ENCODE measurements at places on chromosomes 2 and 18.
A peak's percentile ranks its signal among the peaks of the same experiment; 100 is the strongest.

GRCh38 chr2:231707625-231707926 lies 749 bp upstream of the PTMA start:
- DNase-seq = peak; percentile 76

GRCh38 chr2:12127638-12128037 lies 381.2 kb downstream of the LPIN1 start:
- DNase-seq = no peak

- DNase-seq = no peak
These were observed 47.7 kb downstream of the SMAD7 start for GRCh38 chr18:48902856-48903601.

GRCh38 chr2:199777916-199778315 lies 73.1 kb downstream of the FTCDNL1 start:
- no peak for DNase-seq

DNA sequence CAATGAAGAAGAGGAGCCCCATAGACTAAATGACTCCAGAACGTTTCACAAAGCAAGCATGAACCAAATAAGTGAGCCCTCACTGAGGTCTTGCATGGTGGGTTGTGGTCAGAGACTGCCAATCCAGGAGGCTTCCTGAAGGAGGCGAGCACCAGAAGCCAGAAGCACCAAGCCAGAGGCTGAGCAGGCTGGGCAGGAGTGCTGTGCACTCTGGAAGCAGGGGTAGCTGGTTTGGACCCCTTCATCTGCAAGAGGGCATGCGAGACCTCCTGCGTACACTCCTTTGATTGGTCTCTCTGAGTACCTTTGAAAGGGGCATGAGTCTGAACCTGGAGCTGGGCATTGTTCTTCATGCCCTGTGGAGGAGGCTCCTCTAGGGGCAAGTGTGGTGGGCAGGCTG lies 192.5 kb downstream of the HAUS1 start:
- DNase-seq = no peak

DNA sequence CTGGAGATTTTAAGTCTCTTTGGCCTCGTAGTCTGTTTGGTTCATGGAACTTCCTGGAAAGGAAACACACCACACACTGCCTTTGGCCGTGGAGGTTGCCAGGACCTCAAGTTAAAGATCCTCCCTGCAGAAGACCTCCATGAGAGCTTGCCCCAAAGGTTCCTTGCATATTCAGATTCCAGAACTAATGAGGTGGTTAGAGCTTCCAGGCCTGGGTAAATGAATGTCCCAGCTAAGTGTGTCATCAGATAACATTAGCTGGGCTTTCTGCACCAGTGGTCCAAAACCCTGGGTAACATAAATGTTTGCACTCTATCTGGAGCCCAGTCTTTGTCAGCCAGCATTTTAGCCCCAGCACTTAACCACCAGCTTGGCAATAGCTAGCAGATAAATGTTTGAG lies 122.1 kb upstream of the EML6 start:
- no peak for DNase-seq

DNA sequence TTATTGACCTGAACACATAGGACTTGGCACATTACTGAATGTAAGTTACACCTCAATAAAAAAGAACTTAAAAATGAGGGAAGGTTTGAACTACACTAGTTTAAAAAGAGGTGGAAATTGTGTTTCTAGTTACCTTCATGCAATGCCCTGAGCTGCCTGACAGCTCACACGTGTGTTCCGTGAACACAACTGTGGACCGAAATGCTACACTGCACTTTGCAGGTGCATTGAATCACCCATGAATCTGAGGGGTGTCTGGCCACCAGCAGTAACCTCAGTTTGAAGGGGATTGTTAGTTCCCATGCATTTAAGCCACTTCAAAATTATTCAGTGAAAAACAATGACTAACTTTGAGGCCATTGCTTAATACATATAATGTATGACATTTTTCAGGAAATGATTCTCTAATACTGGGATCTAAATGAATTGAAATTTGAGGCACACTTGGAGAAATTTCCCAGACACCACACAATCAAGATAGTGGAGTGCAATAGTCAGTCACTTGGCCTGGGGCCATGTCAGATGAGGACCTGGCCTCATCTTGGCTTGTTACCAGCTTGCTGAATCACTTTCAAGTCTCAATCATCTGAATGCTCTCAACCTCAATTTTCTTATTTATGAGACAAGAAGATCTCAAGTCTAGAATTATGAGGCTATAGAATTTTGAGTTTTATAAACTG lies 59.3 kb downstream of the MYL12B start:
- no peak for DNase-seq

All from breast epithelium (tissue), 4 donors.